Stimulated activated CD8-positive, alpha-beta memory T cell treated with anti-CD3 and anti-CD28 coated beads, Interleukin-7, amount 100 ng/mL, for 4 hours (primary cell): ENCODE measurements at places on chromosomes 11 and 22.

- DNase-seq, result no peak
Measured at GRCh38 chr22:19819208-19819910, 35.3 kb downstream of the GNB1L start.

- no peak for DNase-seq
Measured at GRCh38 chr11:7514099-7514591, 346 bp downstream of the PPFIBP2 start.

- no peak for DNase-seq
Measured at GRCh38 chr22:27779643-27780042, 21.9 kb downstream of the MN1 start.

GRCh38 chr11:114074546-114075343 lies 15.2 kb downstream of the ZBTB16 start:
- DNase-seq, result no peak

- no peak for DNase-seq
Measured at GRCh38 chr11:62432695-62433094, 13.9 kb downstream of the SCGB1A1 start.

- DNase-seq, result no peak
Measured at GRCh38 chr11:63621071-63621470, 6.8 kb upstream of the PLAAT3 start.

- DNase-seq, result no peak
Measured at GRCh38 chr22:39514373-39514973, 5.9 kb upstream of the ATF4 start.

DNA sequence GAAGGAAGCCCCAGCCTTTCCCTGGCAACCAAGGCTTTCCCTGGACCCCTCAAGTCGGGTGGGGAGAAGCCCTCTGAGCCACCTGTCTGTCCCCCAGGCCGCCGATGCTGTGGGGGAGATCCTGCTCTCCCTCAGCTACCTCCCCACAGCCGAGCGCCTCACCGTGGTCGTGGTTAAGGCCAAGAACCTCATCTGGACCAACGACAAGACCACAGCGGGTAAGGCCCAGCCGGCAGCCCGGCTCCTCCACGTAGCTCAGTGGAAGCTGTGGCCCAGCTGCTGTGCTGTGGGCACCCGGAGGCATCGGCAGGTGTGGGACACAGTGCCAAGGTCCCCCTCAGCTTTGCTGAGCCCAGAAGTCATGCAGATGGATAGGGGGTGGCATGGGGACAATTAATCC lies 12.2 kb upstream of the RHOD start:
- DNase-seq, result no peak

DNA sequence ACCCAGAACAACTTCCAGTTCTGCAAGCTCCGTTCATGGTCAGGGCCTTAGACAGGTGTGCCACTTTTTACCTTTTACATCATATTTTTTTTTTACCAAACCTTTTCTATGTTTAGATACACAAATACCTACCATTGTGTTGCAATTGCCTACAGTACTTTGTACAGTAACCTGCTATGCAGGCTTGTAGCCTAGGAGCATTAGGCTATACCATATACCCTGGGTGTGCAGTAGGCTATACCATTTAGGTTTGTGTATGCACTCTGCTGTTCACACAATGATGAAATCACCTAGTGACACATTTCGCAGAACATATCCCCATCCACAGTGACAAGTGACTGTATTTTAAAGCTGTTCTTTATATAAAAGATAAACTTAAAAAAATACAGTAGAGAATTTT lies 29.6 kb downstream of the APIP start:
- no peak for DNase-seq

GRCh38 chr11:109963101-109963500 lies 130.1 kb upstream of the ZC3H12C start:
- DNase-seq, result no peak

GRCh38 chr11:12074529-12075195 lies 35.7 kb upstream of the MICAL2 start:
- DNase-seq, result no peak

DNA sequence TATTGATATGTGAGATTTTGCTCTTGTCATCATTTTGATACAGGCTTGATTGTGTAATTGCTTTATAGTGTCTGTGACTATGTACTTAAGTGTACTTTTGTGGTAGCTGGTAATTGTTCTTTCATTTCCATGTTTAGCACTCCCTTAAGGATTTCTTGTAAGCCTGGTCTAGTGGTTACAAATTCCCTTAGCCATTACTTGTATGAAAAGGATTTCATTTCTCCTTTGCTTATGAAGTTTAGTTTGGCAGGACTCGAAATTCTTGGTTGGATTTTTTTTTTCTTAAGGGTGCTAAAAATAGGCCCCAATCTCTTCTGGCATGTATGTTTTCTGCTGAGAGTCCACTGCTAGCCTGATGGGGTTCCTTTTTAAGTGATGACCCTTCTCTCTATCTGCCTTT lies 346.8 kb downstream of the JRKL start:
- DNase-seq, result no peak

DNA sequence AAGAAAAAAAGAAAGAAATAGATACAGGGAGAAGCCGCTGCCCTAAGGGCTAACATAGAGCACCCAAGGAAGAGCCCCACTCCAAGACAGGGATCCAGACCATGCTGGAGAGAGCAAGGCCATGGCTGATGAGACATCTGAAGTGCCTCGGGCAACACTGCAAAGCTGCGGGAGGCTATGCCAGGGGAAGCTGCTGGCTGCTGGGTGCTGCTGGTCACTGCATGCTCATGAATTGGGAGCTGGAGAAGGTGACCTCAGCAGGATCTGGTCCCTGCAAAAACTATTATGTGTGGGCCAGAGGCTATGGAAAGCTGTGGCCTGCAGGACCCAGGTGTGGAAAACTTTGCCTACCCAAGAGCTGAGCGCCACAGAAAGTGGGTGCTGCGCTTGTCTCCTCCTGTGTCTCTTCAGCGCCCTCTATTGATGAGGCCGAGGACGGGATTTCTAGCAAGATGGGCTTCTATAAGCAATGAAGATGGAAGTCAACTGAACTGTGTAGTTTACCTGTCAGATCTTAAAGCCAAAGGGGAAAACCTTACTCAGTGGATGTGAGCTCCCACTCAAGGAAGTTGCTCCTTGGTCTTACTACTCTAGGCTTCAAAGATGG lies 17.3 kb upstream of the SLC29A2 start:
- peak; percentile 68 for DNase-seq

GRCh38 chr22:24843048-24843447 lies 37.0 kb downstream of the SGSM1 start:
- DNase-seq, result no peak

- no peak for DNase-seq
Measured at GRCh38 chr22:22916215-22916951, 28.8 kb downstream of the IGLL5 start.

- no peak for DNase-seq
Measured at GRCh38 chr22:50460938-50461337, 13.9 kb downstream of the SBF1 start.

GRCh38 chr11:2168286-2169004 lies 3.2 kb downstream of the TH start:
- DNase-seq, result no peak

DNA sequence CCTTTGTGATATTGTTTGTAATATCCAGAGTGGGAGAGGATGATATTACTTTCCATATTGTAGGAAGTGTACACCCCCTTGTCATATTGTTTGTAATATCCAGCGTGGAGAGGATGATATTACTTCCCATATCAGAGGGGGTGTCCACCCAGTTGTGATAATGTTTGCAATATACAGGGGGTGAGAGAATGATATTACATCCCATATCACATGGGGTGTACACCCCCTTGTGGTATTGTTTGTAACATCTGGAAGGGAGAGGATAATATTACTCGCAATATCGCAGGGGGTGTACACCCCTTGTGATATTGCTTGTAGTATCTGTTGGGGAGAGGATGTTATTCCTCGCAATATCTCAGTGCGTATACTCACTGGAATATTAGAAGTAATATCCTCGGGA lies 61.5 kb downstream of the PRSS23 start:
- no peak for DNase-seq

- no peak for DNase-seq
Measured at GRCh38 chr11:126304457-126305075, 706 bp downstream of the DCPS start.

GRCh38 chr11:74689666-74690065 lies 41.6 kb downstream of the CHRDL2 start:
- DNase-seq, result no peak

GRCh38 chr11:69463995-69464960 lies 17.2 kb upstream of the LINC01488 start:
- no peak for DNase-seq

DNA sequence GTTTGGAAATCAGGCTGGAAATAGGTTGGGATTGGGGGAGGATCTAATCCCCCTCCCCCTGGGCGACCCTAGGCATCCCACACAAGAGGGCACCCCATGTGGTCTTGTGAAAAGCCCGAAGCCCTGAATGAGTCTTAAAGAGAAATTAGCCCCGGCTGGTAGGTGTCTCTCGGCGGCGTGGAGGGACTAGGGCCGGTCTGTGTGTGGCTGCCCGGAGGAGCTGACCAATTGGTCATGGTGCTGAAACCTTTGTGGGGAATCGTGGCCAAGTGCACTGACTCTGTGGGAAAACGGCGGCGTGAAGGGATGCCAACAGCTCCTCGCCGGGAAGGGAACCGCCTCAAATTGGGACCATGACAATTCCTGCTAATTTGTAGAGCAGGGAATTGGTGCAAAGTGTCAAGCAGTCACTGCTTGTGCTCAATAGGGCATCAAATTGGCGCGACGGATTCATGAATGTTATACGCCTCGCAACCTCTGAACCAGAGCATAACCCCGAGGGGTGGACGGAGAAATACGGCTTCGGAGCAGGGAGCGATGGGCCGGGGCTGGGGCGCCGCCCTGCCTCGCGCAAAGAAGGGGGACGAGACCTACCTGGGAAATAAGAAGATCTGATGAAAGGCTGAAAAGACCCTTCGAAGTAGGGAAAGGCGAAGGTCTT lies 1.5 kb downstream of the DBX1 start:
- no peak for DNase-seq

- no peak for DNase-seq
Measured at GRCh38 chr11:78420796-78421209, 3.2 kb upstream of the GAB2 start.

DNA sequence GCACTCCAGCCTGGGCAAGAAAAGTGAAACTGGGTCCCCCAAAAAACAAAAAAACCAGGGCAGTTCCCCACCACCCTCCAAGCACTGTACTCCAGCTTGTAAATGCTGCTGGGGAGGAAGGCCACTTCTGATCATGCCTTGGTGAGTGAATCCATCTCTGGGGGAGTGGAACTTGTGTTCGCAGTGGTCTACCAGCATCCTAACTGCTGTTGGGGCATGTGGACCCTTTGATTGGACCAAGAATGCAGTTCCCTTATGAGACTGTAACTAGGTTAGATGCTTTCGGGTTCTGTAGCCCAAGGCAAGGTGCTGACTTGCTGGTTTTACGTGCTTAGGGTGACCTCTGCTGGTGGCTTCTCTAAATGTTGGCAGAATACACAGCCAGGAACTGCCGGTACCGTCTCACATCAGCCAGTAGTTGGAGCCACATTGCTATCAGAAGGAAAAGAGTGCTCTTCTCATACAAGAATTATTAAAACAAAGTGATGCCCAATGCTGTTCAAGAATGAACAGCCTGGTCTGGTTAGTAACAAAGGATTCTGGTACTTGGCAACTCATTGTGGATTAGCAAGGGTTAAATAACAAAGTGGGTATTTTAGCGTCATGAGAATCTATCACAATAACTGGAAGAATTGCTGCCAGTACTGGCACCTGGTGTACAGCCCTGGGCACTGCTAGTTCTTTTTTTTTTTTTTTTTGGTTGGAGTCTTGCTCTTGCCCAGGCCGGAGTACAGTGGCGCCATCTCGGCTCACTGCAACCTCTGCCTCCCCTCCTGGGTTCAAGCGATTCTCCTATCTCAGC lies 13.0 kb downstream of the EIF1AD start:
- DNase-seq, result peak; percentile 90

- peak; percentile 31 for DNase-seq
Measured at GRCh38 chr22:19109198-19110063, 12.8 kb downstream of the DGCR2 start.

DNA sequence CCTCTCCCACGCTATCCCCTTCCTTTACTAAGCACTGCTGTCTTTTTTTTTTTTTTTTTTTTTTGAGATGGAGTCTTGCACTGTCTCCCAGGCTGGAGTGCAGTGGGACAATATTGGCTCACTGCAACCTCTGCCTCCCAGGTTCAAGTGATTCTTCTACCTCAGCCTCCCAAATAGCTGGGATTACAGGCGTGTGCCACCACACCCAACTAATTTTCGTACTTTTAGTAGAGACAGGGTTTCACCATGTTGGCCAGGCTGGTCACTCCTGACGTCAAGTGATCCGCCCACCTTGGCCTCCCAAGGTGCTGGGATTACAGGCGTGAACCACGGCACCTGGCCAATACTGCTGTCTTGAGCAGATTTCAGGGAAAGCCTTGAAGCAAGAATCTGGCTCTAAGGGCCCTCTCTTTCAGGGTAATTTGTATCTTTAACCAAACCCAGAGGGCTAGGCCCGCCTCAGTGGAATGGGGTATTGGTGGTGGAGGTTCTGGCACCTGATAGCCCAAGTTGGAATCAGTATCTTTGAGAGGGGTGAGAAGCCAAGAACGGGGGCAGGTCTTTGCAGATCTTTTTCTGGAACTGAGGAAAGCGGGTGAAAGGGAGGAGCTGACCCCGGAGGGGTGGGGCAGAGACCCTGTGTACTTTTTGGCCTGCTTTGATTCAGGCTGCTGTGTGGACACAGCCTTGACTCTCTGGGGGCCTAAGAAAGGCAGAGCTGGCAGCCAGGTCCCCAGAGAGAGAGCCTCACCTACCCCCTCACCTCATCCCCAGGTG lies 37.0 kb downstream of the TRIOBP start:
- no peak for DNase-seq

- no peak for DNase-seq
Measured at GRCh38 chr11:12640355-12640754, 33.9 kb upstream of the TEAD1 start.

DNA sequence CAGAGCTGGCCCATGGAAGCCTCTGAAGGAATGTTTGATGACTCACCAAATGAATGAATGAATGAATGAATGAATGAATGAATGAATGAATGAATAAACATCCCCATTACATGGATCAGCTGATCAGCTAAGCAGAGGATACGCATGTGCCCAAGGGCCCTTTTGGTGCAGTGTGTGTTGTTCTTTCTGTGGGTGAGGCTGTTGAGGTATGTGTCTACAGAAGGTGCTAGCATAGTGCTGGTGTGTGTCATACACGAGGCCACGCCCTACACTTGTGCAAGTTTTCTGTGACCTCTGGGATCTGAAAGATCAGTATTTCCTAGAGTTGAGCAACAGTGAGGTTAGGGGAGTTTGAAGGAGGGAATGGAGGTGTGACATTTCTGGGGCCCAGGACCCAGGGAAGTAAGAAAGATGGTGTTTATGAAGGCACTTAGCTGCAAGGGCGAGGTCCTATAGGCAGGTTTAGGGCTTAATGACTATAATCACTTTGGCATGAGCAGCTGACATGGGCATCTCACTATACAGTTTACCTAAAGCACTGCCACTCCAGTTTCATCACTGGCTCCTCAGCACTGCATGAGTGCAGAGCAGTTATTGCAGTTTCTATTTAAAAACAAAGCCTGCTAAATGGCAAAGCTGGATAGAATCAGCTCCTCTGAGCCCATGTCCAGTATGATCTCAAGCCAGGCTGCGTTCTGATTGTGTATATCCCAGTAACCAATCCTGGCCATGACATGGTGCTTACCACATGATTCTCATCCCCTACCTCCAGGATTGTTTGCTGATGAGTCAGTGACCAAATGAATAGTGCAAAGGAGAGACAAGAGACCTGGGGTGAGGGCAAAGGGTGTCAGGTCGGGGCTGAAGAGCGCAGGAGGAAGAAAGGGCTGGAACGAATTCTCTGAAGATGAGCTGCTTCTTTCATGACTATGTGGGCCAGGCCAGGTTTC lies 36.4 kb upstream of the E2F8 start:
- no peak for DNase-seq

GRCh38 chr11:93704237-93704636 lies 37.1 kb downstream of the TAF1D start:
- no peak for DNase-seq
